ENCODE measurements at places on chromosomes 2 and 18.

DNA sequence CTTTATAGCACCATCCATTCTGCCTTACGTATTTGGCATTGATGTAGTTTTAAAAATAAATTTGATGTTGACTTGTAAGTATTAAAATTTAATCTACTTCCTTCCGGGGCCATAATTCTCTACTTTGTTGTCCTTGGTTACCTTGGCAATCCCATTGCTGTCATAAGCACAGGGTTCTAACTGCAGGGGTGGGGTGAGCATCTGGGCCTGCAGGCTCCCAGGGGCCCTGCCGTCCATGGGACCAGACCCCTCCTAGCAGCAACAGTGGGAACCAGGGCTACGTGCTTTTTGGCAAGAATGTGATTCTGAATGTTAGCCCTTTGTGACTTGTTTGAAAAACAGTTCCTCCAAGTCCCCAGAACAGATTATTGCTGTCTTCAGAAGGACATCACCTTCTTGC, 4.9 kb downstream of the ASAP2 start:
- DNase-seq: no peak

DNA sequence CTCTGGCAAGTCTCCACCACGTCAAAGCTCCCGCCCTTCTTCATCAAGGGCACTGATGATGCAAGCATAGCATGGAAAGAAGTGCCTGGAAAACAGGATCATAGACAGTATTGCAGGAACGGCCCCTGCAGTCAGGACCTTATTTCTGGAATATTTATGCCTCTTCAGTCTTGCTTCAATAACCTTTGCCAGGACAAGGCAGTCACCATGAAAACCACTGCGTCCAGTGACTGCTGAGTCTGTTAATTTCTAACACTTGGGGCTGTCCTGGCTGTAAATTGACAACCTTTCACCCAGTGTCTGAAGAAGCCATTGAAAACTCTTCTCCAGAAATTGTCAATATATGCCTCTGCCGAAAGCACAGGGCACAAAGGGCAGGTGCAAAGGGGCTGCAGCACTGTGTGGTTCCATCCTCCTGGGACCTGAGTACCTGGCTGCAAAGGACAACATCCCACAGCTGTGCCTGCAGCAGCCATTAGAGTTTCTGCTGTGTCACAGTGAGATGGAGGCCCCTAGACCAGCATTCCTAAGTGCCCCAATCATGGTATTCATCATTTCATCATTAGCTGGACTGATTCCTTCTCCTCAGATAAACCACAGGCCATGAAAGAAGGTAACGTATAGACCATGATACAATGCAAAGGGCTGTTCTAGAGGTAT, 819.6 kb downstream of the RNF144A start:
- no peak for DNase-seq

- no peak for DNase-seq
Measured at GRCh38 chr2:43453179-43454170, 142.4 kb downstream of the THADA start.

DNA sequence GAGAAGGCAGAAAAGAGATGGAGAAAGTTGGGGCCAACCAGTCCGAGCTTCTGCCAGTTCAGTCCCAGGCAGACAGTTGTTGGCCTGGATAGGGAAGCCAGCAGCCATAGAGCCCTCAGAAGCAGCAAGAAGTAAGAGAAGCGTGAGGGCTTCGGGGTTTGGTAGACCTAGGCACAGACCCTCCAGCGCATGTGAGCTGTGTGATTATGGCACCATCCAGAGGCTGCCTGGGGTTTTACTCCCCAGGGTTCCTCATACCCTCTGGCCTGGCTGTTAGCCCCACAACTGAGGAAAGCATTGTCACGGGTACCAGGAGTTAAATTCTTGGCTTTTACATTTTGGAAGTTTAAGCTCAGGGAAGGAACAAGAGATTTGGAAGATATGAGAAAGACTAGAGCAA, 93.7 kb upstream of the RAB6C start:
- DNase-seq: no peak

- no peak for DNase-seq
Measured at GRCh38 chr2:236173729-236174607, 5.8 kb upstream of the GBX2 start.

- no peak for DNase-seq
Measured at GRCh38 chr18:13376298-13376840, 157.8 kb downstream of the LDLRAD4 start.

GRCh38 chr2:234414596-234414995, 82.3 kb downstream of the ARL4C start:
- DNase-seq: no peak

GRCh38 chr18:386994-387393, 113.5 kb downstream of the COLEC12 start:
- DNase-seq: no peak

DNA sequence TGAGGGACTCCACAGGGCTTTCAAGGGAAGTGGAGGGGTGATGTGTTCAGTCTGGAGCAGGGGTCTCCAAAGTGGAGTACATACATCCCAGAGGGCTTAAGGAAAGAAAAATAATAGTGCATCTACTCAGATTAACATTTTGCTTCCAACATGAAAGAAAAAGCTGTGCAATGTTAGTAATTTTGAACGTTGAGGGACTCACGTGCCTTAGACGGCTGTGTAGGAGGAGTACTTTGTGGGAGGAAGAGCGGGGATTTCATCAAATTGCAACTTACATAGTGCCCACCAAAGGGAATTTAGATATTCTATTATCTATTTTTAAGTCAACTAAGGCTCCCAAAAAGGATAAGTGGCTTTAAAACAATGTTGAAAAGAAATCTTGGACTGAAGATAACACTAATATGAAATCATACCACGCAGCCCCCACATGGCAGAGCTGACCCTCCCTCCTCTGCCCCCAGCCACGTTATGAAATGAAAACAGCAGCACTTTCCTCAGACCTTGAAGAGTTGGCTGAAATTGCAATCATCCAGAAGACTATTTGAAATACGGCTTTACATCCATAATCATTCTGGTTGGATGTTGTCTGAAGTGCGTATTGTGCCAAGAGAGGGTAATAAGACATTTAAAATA, 42.9 kb downstream of the MEX3C start:
- no peak for DNase-seq

DNA sequence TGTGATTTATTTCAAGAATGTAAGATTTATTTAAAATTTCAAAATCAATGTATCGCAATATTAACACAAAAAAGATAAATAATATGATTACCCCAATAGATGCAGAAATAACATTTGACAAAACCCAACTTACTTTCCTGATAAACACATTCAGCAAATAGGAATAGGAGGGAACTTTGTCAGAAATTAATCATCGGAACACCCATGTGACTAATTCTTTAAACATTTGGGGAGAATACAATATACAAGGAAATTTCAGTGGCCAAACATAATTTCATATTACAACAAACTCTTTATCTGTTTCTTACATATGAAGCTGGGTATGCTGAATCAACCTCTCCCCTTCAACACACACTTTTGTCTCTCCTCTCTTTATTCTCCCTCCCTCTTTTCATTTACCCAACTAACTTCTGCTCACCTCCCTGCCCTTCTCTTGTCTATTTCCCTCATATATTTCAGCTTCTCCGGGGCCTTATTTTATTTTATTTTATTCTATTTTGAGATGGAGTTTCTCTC, 309.6 kb upstream of the CNTNAP5 start:
- no peak for DNase-seq

- DNase-seq: no peak
Measured at GRCh38 chr18:27956001-27956640, 220.8 kb downstream of the CDH2 start.

DNA sequence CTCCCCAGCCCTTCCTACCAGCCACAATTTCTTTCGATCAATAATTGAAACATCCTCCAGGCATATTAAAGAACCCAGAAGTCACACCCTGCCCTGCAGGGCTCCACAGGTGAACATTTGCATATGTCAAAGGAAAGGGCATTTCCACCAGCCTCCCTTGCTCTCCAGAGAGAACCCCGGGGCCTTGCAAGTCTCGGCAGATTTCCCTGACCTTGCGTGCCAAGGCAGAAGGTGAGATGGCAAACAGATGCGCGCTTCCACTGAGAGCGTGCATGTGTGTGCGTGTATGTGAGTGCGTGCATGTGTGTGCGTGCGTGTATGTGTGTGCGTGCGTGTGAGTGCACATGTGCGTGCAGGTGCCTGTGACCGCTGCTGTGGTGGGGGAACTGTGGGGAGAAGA, 120.3 kb downstream of the INO80D start:
- no peak for DNase-seq

GRCh38 chr2:218149848-218150440, 16.8 kb downstream of the CXCR1 start:
- no peak for DNase-seq

DNA sequence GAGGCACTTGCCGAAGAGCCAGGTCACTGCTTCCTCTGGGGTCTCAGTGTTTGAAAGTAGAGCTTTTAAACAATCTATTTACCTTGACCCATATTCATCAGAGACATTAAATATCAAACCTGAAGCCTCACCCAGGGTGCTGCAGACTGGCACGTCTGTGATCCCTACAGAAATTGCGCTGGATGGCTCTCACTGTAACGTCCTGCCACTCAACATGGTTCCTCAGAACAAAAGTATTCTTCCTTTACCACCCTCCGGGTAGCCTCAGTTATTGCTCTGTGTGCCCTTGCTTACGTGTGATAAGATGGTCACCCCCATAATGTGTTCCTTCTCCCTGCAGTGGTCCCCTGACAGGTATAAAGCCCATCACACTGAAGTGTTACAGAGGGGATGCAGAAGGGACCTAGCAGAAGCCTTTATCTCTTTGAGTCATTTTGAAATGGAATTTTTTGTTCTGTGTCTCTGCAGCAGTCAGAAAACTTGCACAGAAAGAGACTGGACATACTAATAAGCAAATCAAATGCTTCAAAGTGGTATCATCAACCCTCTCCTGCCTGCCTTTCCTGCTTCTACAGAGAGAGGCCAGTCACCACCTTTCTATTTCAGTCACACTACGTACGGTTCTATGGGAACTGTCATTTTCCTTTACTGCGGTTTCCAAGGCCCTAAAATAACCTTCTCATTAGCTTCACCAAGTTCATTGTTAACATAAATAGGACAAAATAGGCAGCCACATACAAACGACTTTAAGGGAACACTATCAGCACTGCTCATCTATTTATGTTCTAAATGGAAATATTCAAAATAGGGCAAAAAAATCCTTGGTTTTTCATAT, 86.8 kb downstream of the METTL8 start:
- no peak for DNase-seq

DNA sequence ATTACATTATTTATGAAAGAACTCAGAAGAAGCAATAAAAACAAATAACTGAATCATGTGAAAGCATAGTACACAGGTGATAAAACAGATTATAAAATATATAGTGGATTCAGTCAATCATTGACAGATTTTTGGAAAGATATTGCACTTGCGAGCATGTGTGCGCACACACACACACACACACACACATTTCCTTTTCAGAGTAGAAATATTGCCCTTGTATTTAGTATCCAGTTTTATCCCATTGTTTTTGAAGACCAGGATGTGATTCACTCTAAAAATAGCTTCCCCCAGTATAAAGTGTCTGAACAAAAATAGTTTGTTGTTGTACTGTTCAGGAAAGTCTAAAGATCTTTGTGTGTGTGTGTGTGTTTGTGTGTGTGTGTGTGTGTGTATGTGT, 145.5 kb downstream of the CALCRL start:
- no peak for DNase-seq

DNA sequence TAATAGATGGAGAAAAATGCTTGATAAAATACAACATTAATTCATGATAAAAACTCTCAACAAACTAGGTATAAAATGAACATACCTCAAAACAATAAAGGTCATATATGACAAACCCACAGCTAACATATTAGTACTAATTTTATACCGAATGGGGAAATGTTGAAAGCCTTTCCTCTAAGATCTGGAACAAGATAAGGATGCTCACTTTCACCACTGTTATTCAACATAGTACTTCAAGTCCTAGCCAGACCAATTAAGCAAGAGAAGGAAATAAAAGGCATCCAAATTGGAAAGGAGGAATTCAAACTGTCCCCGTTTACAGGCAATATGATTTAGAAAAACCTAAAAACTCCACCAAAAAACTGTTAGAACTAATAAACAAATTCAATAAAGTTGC, 61.5 kb upstream of the CTIF start:
- no peak for DNase-seq

- no peak for DNase-seq
Measured at GRCh38 chr2:169729274-169729605, 4.4 kb upstream of the KLHL23 start.

DNA sequence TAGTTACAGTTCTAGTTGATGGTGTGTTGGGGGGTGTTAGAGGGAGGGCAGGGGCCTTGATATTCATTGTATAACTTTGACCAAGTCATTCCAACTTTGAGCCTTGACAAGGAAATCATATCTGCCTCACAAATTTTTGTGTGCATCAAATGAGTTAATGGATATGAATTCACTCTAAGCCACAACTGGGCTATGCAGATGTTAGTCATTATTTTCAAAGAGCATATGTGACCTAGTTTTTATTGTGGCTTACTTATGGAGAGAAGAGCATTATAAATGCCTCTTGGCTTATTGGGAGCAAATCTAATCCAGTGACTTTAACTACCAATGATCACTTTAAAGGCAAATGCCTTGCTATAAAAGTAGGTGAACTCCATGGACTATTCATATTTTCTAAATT, 250.2 kb downstream of the LPIN1 start:
- no peak for DNase-seq

DNA sequence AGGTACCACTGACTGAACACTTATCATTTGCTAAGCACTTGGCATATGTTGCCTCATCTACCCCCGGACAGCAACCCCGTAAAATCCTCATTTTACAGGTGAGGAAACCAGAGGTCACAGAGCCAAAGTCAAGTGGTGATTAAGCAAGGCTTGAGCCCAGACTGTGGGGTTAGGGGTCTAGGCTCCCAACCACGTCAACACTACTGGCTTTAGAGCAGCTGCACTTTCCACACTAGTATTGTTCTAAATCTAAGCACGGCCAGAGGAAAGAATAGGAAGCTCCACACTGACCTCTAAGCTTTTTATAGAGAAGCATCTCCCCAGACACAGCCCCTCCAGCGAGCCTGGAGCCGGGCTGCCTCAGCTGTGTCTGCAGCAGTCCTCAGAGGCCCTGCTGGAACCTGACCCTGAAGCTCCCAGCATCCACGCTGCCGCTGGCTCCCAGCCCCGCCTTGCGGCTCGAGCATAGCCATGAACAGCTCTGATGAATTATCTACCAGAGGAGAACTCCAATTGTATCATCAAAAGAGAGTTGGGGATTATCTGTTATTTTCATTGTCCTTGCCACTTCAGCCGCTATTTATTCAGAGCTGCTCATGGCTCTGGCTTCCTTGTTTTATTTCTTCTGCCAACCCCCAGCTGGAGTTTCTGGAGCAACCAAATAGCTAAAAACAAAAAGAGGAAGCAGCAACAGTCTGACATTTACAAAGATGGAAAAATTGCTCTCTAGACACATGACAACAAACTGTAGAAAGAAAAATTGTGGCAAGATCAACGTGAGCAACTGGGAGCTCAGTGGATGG, 62.2 kb upstream of the RTN4 start:
- no peak for DNase-seq
